CD4-positive, alpha-beta T cell treated with Interleukin-1 beta for 1 hour (primary cell): ENCODE measurements at places on chromosomes 12 and 14.
A peak's percentile ranks its signal among the peaks of the same experiment; 100 is the strongest.

- DNase-seq = no peak
These were observed 491.9 kb downstream of the MED13L start for GRCh38 chr12:115785548-115785947.

GRCh38 chr14:61876362-61877034 lies 114.3 kb downstream of the SNAPC1 start:
- DNase-seq = no peak

GRCh38 chr12:46223047-46223446 lies 45.8 kb downstream of the SLC38A1 start:
- DNase-seq = no peak

DNA sequence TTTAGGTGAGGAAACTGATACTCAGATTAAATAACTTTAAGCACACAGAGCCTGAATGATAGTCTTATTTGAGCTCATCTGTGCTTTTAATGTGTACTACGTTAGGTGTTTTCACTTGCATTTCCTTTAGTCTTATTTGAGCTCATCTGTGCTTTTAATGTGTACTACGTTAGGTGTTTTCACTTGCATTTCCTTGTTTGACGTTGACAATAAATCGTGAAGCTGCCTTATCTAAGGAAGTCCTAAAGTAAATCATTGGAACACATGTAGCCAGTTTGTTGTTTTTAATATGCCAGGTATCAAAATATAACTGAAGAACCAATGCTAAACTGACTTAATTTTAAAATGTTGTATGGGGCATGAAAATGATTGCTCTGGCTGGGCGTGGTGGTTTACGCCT lies 2.0 kb downstream of the RAP1B start:
- peak; percentile 47 for DNase-seq

DNA sequence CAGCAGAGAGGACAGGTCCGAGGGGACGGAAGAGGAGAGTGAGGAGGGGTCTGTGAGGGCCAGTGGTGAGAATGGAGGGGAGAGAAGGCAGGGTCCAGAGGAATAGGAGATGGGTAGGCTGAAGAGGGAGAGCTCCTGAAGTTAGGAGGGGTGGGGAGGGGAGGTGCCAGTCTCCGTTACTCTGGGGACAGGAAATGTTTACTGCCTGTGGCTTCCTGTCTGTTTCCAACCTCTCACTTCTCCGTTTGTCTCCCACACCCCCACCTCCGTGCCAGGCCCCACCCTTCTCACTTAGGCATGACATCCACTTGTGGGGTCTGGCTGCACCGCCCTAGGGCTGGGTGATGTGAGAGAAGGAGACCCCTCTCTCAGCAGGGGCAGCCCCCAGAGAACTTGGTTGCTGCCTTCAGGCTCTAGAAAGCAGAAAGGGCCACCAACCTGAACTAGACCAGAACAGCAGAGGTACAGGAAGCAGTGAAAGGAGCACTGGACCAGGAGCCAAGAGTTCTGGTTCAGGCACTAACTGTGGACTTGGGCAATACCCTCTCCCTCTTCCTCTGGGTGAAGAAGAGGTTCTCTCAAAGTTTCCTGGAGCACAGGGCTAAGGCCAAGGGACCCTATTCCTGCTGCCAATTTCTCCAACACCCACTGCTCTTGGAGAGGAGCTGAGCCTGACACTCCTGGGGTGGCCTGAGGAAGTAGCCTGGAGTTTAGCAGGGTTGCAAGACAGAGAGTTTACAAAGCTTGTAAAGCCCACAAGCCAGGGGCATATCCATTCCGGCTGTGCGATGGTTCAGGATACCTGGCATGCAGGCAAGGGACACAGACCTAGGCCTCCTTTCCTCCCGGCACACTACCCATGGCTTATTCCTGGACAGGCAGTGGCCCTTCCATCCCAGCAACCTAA lies 5.5 kb downstream of the ITGA5 start:
- peak; percentile 86 for DNase-seq

DNA sequence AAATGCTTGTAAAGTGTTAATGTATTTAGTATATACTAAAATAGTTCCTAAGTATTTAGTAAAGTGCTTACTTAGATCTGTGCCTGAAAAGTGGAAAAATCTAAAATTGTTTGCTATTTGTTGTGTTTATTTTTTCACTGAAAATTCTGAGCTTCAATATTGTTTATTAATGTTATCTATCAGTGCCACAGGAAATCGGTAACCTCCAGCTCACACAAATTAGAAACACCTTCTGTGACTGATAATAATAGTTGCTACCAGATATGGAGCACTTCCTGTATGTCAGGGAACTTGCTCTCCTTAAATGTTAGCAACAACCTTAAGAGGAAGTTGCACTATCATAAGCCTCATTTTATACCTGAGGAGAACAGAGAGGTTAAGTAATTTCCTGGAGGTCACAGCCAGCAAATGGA lies 723 bp upstream of the LRP10 start:
- no peak for DNase-seq

DNA sequence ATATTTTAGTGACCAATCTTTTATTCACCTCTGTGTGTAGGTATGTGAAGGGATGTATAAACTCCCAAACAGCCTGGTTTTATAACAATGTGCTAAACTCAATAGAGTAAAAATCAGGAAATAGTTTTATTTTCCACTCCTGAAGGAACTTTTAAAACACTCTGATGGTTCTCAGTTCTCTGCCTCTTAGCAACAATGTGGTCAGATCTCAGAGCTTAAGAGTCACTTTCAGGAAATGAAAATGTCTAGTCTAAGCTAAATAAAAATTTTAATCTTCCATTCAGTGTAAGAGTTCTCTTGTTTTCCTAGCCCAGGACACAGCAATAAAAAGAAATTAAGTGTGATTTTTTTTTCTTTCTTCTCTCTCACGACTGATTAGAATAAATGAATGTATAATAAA lies 718.0 kb downstream of the C12orf50 start:
- no peak for DNase-seq

DNA sequence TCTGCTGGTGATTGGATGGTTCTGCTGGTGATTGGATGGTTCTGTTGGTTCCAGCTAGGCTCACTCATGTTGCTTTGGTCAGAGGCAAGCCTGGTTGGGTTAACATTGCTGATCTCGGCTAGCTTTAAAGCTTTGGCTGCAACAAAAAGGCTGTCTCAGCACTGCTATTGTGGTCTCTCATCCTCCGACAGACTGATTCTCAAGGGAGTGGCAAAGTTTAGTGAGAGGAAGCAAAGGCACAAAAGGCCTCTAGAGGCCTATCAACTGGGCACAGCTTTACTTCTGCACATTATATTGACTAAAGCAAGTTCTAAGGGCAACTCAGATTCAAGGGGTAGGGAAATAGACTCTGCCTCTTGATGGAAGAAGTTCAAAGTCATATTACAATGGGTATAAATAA lies 84.7 kb upstream of the LGR5 start:
- no peak for DNase-seq

DNA sequence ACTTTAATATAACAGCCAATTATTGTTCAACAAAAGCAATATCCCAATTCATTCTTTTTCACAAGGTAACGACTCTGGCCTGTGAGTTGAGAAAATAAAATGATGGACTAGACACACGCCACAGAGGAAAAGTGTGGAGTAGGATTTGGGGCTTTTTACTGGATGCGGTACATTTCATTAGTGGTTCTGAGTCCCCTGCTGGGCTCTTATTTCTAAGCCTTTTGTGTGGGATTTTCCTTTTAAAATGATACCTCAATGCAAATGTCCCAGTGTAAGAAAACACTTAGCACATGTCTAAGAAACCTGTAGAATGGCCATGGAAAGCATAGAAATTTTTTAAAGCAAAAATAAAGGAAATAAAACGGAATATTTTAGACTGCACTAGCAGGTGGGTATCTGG lies 73.4 kb downstream of the C12orf42 start:
- DNase-seq = no peak

DNA sequence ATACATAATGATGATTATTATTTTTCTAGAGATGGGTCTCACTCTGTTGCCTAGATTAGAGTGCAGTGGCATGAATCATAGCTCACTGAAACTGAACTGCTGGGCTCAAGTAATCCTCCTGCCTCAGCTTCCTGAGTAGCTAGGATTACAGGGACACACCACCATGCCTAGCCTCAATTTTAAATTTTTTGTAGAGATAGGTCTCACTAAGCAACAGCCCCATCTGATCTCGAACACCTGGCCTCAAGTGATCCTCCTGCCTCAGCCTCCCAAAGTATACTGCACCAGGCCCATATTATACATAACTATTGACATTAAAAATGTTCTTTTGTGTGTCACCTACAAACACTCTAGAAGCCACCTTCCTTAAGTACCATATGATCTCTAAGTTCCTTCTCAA lies 3.4 kb downstream of the TXNRD1 start:
- DNase-seq = no peak

- DNase-seq = peak; percentile 50
These were observed 8.5 kb upstream of the FKBP11 start for GRCh38 chr12:48933664-48934311.

DNA sequence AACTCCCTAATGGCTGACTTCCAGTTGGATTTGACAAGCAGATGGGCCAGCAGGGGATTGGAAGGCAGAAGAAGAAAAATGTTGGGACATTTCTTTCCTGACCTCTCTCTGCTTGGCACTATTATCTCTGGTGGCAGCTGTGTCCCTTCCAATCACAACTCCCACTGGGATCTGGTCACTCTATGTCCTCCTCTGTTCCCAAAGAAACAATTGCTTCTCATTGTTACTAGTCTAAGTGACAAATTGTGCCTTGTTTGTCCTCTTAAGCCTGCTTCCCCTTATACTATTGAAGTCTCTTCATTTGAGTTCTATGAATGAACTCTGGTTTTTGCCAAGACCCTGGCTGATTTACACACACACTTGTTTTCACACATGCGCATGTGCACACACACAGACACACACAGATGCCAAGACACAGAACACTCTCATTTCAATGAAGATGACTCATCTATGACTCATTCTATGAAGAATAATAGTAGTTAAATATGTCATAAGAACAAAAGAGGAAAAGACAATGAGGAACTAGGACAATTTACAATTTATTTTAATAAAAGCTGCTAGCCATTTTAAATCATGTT lies 83.0 kb upstream of the FAR2 start:
- peak; percentile 27 for DNase-seq

DNA sequence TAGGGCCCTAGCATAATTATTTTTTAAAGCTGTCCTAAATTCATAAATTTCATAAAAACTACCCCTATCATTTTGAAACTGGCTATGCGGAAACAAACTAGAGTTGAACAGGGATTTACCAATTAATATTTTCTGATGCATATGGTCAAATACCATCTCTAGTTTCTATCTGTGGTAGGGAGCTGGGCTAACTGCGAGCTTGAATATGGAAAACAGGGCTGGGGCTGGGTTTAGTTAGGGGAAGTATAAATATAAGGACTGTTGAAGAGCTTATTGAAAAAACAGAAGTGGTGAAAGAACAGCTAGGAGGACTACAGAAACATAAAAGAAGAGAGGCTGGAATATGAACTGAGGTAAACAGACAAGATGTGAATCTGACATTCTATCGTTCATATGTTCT lies 91.8 kb downstream of the SLC38A1 start:
- DNase-seq = no peak

DNA sequence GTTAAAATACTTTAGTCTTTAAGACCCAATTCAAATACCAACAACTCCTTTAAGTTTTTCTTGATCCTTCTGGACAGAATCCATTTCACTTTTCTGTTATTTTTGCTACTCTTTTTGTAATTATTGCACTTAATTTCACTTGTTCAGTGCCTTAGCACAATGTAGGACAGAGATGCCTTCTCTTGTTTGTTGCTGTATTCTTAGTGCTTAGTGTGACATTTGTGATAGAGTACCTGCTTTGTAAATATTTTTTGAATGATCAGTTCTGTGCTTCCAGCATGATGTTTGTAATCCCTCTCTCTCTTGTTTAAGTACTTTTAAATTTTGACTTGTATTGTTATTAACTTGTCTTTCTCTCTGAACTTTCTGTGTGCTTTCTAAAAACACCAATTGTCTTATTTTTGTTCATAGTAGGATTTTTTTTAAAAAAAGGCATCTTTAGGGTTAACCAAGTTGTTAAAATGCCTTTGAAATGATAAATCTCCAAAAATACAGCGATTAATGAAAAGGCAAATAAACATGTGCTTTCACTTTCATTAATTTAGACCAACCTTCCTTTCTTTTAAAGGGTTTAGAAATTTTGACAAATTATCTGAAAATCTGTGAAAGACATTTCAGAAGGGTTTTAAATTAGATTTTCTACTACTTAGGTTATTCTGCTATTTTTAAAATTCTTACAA lies 11.9 kb downstream of the NAA30 start:
- no peak for DNase-seq

DNA sequence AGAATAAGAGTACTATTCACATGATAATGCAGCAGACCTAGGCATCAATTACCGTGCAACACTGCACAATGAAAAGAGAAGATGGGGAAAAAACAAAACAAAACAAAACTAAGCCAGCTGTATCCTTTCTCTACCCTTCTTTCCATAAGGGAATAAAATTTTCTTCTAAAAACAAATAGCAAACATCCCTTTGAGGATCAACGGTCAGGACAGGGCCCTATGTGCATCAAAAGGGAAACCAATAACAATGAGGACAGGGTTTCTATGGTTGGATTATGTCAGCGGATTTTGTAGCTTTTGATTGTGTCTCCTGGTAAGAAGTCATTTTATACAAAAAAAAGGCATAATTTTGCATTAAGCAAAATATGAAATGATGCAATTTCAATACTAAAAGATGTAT lies 350.3 kb downstream of the SLC6A15 start:
- no peak for DNase-seq

GRCh38 chr12:53086361-53086760 lies 7.2 kb upstream of the SPRYD3 start:
- DNase-seq = no peak

- DNase-seq = peak; percentile 73
These were observed 8.7 kb upstream of the WDR89 start for GRCh38 chr14:63650256-63650952.

DNA sequence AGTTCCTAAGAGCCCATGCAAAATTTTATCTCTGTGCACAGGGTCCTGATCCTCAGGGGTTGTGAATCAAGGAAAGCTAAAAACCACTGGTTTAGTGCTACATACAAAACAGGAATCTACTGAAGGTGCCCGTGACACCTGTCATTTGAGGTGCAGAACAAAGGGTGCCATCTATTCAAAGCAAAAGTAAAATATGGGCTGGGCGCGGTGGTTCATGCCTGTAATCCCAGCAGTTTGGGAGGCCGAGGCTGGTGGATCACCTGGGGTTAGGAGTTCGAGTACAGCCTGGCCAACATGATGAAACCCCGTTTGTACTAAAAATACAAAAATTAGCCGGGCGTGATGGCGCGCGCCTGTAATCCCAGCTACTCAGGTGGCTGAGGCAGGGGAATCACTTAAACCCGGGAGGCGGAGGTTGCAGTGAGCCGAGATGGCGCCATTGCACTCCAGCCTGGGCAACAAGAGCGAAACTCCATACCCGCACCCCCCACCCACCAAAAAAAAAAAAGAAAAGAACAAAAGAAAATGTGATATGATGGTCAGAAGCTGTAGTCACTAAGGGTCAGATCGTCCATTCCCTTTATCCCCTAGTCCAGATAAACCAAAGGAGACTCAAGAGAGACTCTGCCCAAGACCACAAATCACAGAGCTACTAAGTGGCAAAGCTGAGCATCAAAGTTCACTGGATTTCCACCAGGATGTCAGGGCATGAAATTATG lies 3.4 kb downstream of the PPTC7 start:
- no peak for DNase-seq

DNA sequence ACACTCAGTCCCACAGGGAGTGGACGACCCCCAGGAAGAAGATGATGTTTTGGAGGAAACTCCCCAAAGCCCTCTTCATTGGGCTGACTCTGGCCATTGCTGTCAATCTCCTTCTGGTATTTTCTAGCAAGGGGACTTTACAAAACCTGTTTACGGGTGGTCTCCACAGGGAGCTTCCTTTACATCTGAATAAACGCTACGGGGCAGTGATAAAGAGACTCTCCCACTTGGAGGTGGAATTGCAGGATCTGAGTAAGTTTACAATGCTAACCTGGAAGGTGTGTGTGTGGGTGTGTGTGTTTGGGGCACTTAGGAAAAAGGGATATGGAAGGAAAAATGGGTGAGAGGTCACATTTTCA lies 416 bp downstream of the GALNT8 start:
- DNase-seq = no peak
